ENCODE measurements at places on chromosomes 4 and X. TPM values are rescaled to one million over a fixed set of nuclear protein-coding genes. Genes with fewer than 3 reads are reported as not detected.

Gene FGF13
- total RNA-seq = 1.7 TPM

Gene CT47B1
- total RNA-seq = not detected

Gene HERC6
- 12.8 TPM for total RNA-seq

Gene PABPC1L2A
- not detected for total RNA-seq

Gene SUPT20HL2
- 0.22 TPM for total RNA-seq

Gene CXXC4
- under 0.01 TPM for total RNA-seq

Gene PPARGC1A
- 0.37 TPM for total RNA-seq

Gene S100G
- total RNA-seq = not detected

Gene NLGN3
- 0.12 TPM for total RNA-seq

Gene TDO2
- total RNA-seq = 0.11 TPM

Gene PPP2R2C
- 1.4 TPM for total RNA-seq

Gene FATE1
- total RNA-seq = not detected

Gene IL3RA
- total RNA-seq = not detected

Gene GNRHR
- not detected for total RNA-seq

Gene MAGEB1
- not detected for total RNA-seq

Gene SLIT2
- total RNA-seq = 97.5 TPM

Gene POU4F2
- not detected for total RNA-seq

Gene ZCCHC18
- 2.0 TPM for total RNA-seq

Gene VCX3B
- total RNA-seq = not detected

Gene PAGE5
- not detected for total RNA-seq

Measured in uterine smooth muscle cell (primary cell).